SK-MEL-5 (cell line): ENCODE measurements at places on chromosomes 5 and 9.

DNA sequence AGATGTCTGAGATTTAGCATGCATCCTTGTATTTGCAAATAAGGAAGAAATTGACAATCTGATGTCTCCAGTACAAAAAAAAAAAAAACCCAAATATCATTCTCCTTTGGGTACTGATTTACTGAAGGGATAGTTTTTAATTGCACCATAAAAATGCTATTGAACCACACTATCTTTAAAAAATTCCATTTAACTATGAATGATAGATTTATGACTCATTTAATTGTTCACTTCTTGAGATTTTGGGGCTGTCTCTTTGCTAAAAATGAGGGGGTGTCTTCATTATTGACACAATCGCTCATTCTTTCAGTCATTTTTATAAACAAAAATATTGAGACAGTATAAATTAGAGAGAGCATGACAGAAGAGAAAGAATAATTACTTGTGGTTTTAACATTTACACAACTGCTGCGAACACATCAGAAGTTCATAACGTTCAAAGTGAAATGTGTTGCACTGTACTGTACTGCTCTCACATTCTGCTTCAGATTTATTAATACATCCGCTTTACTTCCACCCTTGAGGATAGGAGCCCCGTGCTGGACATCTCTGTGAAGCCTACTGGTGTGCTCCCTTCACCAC lies 142.3 kb downstream of the MEF2C start:
- no peak for DNase-seq

DNA sequence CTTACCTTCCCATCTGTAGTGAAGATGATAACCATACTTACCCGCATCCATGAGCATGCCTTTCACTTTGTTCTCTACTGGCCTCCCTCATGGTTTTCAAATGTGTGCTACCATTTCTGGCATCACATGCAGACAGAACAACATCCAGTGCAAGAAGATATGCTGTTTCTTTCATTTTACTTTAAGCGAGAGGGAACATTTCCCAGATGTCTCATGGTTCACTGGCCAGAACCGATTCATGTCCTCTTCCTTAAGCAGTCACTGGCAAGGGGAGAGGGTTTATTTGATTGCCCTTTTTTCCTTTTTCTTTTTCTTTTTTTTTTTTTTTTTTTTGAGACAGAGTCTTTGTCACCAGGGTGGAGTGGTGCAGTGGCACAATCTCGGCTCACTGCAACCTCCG lies 37.7 kb downstream of the ARRDC3 start:
- DNase-seq, result no peak

- DNase-seq, result no peak
These were observed 367.5 kb downstream of the KDM4C start for GRCh38 chr9:7125231-7125630.

- DNase-seq, result no peak
These were observed 13.6 kb downstream of the PTPDC1 start for GRCh38 chr9:94097788-94098414.

DNA sequence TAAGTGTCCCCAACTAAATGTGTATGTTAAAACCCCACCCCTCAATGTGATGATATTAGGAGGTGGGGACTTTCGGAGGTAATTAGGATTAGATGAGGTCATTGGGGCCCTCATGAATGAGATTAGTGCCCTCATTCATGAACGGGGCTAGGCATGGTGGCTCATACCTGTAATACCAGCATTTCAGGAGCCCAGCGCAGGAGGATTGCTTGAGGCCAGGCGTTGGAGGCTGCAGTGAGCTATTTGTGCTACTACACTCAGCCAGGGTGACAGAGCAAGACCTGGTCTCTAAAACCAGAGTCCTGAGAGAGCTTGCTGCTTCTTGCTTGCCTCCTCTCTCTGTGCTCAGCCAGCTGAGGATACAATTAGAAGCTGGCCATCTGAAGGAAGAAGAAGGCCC lies 62.1 kb upstream of the HSPA9 start:
- DNase-seq, result no peak

- DNase-seq, result no peak
These were observed 444.9 kb downstream of the DMAC1 start for GRCh38 chr9:7354704-7355103.

DNA sequence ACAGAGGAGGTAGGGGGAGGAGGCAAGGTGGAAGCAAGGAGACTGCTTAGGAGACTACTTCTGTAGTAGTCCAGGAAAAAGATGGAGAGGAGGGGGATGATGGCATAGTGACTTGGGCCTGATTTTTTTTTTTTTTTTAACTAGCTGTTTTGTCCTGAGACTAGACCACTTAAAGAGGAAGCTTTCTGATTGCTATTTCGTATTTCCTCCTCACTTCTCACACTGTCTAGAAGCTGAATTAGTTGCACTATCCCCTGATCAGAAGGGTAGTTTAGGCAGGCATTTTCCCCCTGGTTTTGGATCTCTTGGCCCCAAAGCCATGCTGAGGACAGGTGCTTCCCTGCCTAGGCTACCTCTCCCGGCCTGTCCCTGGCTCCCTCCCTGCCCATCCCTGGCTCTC lies 14.9 kb downstream of the LARP1 start:
- no peak for DNase-seq

- peak; percentile 42 for DNase-seq
These were observed 60.1 kb upstream of the SPATA31D4 start for GRCh38 chr9:81868145-81868544.

DNA sequence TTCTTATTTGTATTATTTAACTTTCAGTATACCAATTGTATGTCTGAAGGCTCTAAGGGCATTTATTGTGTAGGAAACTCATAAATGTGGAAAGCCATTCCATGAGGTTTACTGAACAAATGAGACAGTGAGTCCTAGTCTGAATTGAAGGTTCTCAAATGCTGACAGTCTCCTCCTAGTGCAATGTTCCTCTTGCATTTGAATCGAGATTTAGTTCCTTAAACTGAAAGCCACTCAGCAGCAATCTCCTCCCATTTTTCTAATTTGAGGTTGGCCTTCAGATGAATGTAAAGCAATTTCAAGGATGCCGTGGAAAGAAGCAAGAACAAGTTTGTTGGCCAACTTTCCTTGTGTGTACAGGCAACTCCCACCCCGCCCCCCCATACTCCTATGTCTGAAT lies 493.2 kb upstream of the KLF4 start:
- DNase-seq, result no peak

- DNase-seq, result no peak
These were observed 201.0 kb downstream of the MAPKAP1 start for GRCh38 chr9:125505988-125506438.

DNA sequence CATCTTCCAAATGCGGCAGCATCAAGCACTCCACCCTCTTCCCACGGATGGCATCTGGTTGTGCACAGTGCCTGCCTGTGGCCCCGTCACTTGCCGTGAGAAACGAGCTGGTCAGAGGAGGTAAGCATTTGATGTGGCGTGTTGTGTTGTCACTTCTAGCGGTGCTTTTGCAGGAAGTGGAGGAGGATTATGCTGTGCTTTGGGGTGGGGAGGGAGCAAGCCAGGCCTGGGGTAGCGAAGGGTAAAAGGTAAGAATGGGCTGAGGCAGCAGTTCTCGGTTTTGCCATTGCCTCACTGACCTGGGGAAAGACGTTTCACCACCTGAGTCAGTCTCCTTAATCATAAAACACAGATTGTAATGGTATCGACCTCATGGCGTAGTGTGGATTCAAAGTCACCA lies 2.3 kb upstream of the POMT1 start:
- no peak for DNase-seq

GRCh38 chr5:6482735-6483134 lies 34.1 kb downstream of the UBE2QL1 start:
- DNase-seq, result no peak

GRCh38 chr9:132575005-132575609 lies 7.3 kb upstream of the BARHL1 start:
- peak; percentile 83 for DNase-seq

DNA sequence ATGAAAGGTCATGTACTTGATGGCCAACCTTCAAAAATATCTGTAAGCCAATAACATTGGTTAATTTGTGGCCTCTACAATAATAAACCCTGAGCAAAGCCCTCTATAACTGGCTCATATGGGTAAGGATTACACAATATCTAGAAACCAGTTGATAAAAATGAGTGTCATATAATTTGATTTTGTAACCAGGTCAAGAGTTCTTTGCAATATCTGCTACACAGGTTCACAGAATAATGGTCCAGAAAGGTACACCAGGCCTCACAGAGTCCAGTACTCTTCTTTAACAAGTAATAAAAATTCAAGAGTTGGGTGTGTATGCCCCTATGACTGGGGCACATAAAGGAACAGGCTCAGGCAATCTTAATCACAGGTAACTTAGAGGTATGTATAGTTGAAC lies 95.3 kb downstream of the AUH start:
- no peak for DNase-seq

DNA sequence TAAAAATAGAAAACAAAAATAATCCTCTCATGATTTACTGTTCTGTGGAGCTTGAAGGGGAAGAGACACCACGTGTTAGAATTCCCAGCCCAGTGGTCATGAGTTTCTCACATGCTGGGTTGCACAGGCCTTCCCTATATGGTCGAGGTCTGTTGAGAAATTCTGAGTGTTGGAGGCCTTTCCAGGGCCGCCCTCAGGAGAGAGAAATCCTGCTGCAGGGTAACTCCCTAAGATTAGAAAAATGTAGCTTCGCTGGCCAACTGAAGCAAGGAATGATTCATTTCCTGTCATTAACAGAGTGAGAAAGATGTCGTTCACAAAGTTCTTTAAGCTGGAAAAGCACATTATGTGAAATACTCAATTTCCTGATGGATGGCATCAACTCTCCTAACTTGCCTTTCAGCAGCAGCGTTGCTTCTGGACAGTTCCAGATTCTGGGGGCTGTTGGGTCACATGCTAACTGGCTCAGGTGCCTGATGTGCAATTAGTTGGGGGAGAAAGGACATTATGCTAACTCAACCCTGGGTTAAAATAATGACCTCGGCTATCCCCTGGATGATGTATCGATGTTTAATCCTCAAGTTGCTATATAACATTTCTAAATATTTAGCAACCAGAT lies 104.8 kb upstream of the CD180 start:
- peak; percentile 42 for DNase-seq

DNA sequence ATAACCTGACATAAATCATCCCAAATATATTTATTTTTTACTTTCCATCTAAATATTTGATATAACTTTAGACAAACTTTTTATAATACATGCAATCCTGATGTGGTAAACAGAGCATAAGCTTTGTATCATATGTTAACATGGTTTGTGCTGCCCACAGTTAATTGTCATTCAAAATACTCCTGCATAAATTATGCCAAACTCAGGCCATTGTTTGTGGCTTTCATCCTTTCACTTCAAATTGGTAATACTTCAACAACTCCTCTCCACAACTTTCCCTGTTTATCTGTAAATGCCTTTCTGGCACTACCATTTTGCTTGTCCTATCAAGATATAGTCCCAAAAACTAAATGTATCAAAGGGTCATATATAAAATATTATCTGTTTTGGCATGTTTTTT lies 586.7 kb downstream of the HINT1 start:
- DNase-seq, result no peak

DNA sequence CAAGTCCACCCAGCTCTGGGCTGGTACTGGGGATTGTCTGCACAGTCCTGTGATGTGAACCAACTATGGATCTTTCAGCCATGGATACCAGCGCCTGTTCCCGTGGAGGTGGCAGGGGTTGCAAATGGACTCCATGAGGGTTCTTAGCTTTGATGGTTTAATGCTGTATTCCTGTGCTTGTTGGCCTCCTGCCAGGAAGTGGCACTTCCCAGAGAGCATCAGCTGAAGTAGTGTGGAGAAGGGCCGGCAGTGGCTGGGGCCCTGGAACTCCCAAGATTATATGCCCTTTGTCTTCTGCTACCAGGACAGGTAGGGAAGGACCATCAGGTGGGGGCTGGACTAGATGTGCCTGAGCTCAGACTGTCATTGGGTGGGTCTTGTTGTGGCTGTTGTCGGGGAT lies 1104.8 kb upstream of the COX7C start:
- no peak for DNase-seq

DNA sequence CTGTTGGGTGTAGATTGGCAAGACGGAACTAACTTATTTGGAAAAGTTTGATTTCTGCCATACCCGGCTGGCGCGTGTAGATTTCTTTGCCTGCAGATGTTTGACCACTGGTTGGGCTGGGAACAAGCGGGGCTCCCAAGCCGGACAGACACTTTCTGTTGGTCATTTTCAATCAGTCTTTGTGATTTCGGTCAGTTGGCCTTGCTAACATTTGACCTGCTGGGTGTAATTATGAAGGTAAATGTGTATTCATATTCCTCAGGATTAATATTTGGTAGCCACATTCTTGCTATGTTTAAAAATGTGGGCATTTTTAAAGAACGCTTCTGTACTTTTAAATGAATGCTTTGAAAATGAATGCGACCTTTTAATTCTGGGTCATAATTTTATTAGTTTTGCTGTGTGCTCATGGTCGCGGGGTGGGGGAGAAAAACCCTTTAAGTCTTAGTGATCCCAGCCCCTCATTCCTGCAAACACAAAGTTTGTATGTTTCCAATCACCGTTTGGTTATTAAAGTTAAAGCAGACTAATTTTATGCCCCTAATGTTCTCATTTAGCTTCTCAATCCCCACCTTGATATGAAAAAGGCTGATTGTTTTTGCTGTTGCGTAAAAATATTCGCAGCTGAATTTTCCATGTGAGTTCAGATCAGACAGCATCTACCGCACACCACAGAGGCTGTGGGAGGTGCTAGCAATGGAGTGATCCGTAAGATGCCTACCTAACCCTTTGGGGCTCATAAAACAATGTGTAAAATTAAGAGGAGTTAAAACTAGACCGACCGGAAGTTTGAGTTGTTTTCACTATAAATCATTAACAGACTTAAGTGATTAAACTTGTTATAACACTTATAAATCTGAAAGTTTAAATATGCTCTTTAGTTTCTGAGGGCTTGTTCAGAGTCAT lies 1.5 kb downstream of the RASGRF2 start:
- no peak for DNase-seq

DNA sequence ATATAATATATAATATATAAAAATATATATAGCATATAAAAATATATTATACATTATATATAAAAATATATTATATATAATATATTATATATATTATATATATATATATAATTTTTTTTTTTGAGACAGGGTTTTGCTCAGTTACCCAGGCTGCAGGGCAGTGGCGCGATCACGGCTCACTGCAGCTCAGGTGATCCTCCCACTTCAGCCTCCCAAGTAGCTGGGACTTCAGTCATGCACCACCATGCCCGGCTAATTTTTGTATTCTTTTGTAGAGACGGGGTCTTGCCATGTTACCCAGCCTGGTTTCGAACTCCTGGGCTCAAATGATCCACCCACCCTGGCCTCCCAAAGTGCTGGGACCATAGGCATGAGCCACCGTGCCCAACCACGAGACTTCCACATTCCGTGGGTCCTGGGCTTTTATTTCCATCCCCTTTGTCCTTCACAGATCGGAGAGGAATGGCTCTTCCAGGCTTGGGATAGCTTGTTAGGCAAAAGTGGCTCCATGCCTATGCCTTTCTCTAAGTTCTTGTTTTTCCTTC lies 62.0 kb upstream of the IER5L start:
- DNase-seq, result no peak
